Activated naive CD8-positive, alpha-beta T cell treated with anti-CD3 and anti-CD28 coated beads, Interleukin-2, amount 10 ng/mL, durations not matched to agents 7 days and 5 days (primary cell): ENCODE measurements at places on chromosomes 7 and 10. TPM values are rescaled to one million over a fixed set of nuclear protein-coding genes. Genes with fewer than 3 reads are reported as not detected.

KDM7A gene
- total RNA-seq = 20.5 TPM

NRG3 gene
- total RNA-seq = not detected

VAX1 gene
- total RNA-seq = not detected

RAB19 gene
- total RNA-seq = 8.1 TPM
